Stimulated activated CD4-positive, alpha-beta T cell treated with anti-CD3 and anti-CD28 coated beads, Interleukin-15, amount 100 ng/mL, for 24 hours (primary cell): ENCODE measurements at places on chromosomes 1 and 21.

DNA sequence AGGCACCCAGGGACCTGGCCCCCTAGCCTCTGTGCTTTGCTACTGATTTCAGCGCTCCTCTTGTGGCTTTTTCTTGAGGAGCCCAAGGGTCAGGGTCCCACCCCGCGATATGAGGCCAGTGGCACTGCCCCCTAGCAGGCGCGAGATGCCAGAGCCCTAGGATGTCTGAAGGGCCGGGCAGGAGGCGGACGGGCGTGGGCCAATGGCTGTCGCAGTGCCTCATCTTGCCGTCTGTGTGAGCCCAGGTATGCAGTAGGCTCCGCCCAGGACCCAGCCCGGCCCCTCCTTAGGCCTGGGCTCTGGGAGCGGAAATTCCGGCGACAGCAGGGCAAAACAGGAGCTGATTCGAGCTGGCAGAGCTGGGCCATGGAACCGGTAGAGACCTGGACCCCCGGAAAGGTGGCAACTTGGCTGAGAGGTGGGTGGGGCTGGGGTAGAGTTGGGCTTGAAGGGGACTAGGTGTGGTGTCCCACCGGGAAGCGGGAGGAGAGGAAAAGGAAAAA lies at the start of gene CNKSR1:
CNKSR1 (plus strand) TSS at position 310 of the 503 bp plus-strand sequence; CDS start at position 367, 57 bp downstream.
- DNase-seq: peak; percentile 50

DNA sequence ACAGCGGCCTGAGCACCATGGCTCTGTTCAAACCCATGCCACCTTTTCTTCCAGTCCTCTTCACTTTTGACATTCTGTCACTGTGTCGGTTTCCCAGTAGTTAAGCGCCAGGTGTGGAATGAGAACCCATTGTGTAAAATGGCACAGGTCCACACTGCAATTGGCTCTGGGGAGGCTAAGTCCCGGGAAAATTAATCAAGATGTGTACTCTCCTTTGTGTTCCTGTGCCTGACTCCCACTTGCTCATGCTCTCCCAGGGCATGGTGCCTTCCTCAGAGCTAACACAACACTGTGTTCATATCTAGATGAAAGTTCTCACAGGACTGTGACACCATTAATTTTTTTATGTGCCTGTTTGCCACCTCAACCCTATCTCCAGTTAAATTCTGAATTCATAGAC lies 59.0 kb upstream of the BTG3 start:
- no peak for DNase-seq

DNA sequence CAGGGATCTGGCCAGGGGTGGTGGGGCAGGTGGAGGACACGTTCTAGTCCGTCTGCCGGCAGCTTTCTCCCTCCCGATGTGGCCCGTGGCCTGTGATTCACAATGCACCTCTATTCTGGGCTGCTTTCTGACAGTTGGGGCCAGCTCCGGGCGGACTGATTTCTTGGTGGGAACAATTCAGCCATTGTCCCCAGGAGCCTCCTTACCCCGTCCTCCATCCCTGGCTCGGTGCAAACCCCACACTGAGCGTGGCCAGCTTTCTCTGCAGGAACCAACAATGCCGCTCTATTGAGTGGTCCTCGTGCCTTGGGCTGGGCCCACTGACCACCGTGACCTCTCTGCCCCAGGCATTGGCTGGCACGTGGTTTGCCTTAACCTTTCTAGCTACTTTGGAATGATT lies 29.7 kb downstream of the PADI2 start:
- no peak for DNase-seq

GRCh38 chr1:214453109-214453722 lies 98.2 kb downstream of the PTPN14 start:
- no peak for DNase-seq

- DNase-seq: peak; percentile 16
Observed at GRCh38 chr1:58162952-58163550, 383.5 kb downstream of the OMA1 start.

DNA sequence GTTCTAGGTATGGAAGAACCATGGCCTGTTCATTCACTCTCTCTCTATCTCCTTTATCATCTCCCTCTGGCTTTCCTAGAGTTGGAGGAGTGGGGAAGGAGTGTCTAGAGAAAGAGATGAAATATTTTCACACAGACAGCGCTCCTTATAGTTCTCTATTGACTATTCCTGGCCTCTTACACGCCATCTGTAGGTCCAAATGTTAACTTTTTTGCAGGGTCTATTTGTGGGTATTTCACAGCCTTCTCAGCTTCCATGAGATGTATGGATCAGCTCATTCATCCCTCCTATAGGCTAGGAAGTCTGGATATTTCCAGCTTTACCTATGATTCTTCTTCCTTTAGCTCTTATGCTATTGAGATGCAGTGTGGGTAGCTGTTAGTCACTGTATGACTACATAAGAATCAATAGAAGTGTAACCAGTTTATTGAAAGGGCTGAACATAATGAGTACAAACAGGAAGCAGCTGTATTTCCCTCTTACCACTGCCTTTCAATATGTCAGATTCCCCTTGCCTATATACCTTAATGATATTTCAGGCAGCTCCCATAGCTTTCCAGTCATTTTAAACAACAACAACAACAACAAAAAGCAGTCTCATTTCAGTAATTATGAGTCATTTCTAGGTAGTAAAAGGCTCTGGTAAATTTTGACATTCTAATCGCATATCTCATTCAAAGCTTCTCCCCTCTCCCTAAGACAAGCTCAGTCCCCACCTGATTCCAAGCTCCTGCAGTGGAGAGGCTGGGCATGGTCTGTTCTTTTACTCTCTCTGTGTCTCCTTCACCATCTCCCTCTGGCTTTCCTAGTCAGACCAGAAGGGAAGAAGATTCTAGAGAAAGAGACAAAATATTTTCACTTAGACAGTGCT lies 149.5 kb downstream of the TTLL7 start:
- DNase-seq: no peak

DNA sequence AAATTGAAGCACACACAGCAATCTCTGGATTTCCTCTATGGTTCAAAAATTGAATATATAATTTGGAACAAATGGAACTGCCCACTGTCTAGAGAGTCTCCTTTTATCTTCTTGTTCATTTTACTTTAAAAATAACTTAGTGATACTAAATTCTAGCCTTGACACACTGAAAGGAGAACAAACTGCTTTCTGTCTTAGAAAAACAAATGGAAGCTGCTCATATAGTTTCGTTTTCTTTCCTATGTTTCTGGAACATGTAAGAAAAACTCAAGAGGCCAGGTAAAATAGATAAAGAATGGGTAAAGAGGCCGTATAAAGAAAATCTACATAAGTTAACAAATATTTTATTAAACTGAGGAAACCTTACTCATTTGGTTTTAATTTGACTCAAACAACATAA lies 332.7 kb downstream of the NEGR1 start:
- no peak for DNase-seq

GRCh38 chr1:86739648-86740509 lies 35.5 kb downstream of the SH3GLB1 start:
- no peak for DNase-seq

DNA sequence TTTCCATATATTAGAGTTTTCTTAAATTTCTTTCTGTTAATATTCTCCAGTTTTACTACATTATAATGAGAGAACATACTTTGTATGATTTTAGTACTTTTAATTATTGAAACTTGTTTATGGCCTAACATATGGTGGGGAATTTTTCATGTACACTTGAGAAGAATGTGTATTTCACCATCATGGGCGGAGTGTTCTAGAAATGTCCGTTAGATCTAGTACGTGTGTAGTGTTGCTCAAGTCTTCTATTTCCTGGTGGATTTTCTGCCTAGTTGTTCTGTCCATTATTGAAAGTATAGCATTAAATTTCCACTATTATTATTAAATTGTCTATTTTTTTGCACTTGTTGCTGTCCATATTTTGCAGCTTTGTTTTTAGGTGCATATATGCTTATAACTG lies 64.0 kb upstream of the RGS21 start:
- DNase-seq: no peak
